ENCODE measurements at places on chromosomes 1 and 21.

DNA sequence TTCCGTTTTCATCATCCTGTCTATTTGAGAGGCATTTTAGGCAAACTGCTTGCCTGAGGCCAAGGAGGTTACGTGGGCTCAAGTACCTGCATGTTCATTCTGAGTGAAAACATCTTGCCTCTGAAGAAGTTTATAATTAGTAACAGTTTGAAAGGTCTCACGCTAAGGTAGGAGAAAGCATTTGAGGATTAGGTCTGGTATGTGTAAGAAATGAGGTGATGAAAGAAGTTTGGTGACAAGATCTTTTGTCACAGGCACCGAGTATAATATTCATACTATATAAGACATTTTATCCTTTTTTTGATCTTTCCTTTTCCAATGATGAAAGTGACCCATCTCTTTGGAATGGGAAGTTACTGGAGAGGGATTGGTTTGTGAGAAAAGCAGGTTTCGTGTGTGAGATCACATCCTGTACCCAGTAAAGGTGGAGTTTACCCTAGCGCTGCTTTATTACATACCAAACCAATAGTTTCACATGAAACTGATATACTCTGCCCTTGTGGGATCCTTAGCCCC lies 98.7 kb upstream of the PDC start:
- DNase-seq: no peak

DNA sequence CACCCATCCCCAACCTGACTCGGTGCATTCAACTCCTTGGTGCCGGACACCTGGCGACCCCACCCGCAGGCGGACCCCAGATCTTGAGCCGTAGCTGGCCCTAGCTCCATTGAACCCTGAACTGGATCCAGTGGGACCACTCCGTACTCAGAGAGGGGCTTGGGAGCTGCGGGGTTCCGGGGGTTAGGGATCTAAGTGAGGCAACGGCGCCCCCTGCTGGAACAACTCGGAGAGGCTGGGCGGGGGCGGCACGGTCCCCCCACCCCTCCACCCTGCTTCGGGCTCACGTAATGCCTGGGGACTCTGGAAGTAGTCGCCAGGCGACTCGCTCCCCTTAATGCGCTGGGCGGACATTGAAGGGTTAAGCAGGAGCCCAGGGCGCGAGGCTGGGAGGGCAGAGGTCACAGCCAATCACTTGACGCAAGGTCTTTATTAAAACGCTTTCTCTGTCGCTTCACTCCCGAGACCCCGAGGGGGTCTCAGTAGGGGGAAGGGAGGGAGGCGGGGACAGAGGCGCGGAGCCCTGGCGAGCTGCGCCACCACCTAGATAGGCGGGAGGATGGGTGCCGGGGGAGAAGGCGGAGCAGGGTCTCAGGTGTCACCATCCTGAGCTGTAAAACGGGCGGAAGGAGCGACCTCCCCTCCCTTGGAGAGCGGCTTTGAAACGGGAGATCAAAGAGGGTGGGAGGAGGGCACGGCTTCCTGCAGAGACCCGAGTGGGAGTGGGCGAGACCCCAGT lies 704 bp upstream of the CRABP2 start:
- no peak for DNase-seq

- no peak for DNase-seq
These were observed 3.3 kb upstream of the LSM10 start for GRCh38 chr1:36400825-36401601.

DNA sequence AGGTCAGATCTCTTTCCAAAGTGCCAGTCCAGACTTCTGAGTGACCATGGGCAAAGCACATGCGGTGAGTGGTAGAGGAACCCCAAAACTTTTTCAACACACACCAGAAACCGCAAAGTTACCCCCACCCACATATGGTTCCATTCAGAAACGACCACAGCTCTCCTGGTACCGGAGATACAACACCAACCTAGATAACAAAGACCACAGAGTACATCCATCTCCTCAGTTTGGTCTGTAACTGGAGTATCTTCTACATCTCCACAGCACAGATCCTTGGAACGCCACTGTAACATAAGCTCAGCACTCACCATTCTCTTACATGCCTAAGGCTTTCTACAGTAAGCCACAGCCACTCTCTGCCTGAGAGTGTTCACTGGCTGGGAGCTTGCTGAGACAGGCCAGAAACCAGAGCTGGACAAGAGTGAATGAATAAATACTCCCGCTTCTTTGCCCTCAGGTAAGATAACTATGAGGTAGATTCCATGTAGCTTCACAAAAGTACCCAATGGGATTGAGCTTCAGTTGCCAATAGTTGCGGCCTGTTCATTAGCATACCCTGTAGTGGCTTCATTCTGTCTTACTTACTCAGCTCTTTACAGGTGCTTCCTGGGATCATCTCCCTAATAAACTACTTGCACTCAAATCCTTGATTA lies 81.8 kb downstream of the SMYD3 start:
- no peak for DNase-seq

DNA sequence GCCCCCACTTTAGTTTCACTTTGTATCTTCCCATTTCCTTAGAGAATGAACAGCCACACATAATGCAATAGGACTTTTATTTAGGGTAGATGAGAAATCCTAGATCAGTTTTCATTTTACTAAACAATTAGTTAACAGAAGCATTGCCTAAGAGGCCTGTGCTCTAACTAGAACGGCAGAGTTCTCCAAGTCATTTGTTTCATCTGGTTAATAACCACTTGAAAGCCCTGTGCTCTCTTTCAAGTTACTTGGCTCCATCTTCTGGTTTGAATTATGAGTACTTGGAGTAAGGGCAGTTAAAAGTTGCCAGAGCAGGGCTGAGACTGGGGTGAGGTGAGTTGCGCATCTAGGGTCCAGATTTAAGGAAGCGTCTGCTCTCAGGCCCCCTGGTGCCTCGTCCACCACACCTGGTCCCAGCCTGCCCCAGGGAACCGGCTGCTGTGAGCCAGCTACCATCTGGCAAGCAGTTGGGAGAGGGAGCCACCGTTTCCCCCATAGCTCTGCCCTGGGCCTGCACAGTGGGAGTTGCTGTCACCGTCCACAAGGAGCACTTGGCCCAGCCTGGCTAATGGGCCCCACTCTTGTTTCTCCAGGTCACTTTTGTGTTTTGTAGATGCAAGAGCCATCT lies 18.1 kb upstream of the SLC44A3 start:
- peak; percentile 86 for DNase-seq

GRCh38 chr1:225677350-225678124 lies 24.6 kb upstream of the ENAH start:
- no peak for DNase-seq

GRCh38 chr1:110114784-110115183 lies 2.5 kb downstream of the UBL4B start:
- no peak for DNase-seq

GRCh38 chr1:26553942-26554682 lies 24.6 kb downstream of the RPS6KA1 start:
- no peak for DNase-seq

- no peak for DNase-seq
These were observed 57.0 kb upstream of the CACYBP start for GRCh38 chr1:174942547-174943255.

DNA sequence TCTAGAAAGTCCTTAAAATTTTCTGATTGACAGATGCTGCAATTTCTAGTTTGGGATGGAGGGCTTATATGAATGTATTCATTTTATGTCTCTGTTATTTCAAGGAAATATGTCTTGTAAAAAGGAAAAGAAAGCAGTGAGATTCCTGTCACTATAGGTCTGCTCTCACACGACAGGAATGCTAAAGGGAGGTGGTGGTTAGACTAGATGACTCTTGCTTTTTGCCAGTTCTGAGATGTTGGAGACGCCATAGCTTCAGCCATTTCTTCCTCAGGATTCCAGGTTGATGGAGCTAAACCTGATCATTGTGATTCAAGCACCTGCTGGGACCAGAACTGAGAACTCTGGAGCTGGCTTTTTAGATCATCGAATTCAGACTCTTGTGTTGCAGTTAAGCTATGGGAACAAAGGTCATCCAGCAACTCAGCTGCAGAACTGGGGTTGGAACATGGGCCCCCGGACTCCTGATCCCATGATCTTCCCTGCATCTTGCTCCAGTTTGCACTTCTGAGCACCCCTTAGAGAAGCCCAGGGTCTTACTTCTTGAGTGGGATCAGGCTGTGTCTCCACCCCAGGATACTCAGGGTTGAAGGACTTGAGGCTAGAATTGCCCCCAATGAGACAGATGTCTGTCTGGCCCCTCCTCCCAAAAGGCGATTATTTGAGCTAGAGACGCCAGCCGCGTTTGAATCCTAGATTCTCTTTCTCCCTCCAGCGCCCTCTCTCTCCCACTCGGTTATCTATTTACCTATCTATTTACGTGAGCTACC lies 46.7 kb upstream of the FOXO6 start:
- DNase-seq: no peak

DNA sequence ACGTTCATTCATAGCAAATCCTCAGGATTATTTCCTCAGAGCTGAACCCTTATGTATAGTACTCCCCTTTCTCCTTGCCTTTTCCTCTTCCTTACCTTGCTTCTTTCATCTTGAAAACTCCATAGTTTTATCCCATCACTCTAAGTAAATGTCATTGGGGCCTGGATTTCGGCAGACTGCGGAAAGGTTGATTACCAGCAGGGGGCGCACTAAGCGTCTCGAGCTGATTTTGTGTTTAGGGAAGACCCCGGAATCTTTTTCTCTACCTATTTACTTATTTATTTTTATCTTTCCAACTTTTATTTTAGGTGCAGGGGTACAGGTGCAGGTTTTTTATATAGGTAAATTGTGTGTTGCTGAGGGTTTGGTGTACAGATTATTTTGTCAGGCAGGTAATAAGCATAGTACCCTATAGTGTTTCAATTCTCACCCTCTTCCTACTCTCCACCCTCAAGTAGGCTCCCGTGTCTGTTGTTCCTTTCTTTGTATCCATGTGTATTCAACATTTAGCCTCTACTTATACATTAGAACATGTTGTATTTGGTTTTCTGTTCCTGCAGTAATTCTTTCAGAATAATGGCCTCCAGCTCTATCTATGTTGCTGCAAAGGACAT lies 11.4 kb upstream of the MTARC1 start:
- DNase-seq: no peak

GRCh38 chr1:38027201-38028104 lies 14.9 kb downstream of the UTP11 start:
- DNase-seq: no peak

- no peak for DNase-seq
These were observed 22.6 kb downstream of the MIS18A start for GRCh38 chr21:32256251-32256650.

- DNase-seq: no peak
These were observed 66.3 kb upstream of the DIRAS3 start for GRCh38 chr1:68116643-68117235.

- no peak for DNase-seq
These were observed 75.5 kb downstream of the LRRC7 start for GRCh38 chr1:69643266-69643665.

GRCh38 chr1:39105841-39106765 lies 80.0 kb downstream of the NDUFS5 start:
- DNase-seq: no peak

- DNase-seq: no peak
These were observed 45.3 kb upstream of the TNR start for GRCh38 chr1:175788586-175789252.

DNA sequence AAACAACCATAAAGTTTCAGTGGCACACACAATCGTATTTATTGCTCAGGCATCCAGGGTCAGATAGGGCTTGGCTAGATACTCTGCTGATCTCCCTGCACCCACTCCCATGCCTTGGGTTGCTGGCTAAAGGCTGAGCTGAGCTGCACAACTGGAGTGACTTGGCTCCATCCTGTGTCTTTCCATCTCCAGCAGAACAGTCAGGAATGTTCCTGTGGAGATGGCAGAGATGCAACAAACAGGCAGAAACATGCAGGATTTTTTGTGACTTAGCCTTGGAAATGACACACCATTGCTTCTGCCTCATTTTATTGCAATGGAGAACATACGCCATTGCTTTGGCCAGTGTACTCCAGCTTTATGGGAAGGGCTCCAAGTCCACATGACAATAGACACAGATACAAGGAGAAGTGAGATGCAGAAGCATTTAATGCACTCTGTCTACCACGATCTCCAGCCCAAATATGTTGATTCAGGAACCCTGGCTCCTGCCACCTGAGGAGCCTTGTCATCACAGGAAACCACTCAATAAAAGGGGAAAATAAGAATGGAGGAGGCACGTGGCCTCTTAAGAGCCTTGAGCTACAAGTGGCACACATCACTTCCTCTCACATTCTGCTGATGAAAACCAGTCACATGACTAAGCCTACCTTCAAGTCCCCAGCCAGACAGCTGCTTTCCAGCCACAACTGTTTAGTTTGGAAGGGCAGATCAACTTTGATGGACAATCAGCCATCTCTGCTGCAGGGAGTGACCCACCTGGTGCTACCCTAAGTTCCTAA lies 10.1 kb upstream of the GUCA2B start:
- no peak for DNase-seq

DNA sequence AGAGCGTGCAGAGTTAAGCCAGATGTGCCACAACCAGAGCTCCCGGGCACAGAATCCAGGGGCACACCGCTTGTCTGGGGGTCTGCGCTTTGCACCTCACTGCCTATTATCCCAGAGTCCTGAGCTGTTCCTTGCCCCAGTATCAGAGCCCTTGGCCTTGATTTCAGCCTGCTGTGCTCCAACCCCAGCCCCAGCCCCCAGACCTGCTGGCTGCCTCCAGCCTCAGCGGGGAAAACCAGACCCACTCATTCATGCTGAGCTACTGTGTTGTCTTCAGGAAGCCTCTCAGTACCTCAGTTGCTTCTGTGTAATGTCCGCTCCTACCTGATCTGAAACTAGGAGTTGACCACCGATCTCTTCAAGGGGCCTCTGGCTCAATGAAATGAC lies 1.1 kb downstream of the IKBKE start:
- no peak for DNase-seq

DNA sequence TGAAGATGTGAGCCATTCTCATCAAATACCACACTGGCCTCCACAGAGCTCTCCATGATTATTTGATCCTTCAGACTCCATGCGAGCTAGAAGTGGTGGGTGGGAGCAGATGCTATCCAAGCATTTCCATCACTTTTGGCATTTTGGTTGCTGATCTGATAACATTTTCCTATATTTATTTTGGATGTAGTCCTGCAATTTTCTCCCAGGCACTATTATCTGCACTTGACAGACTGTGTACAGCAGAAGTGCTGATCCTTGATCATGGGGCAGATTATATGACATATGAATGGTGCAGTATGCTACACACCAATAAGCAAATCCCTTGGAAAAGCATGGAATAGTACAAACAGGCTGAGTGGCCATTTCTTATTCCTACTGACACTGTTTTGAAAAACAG lies 167.6 kb upstream of the LRRC7 start:
- DNase-seq: no peak
